ENCODE measurements at places on chromosomes 5 and 9.

DNA sequence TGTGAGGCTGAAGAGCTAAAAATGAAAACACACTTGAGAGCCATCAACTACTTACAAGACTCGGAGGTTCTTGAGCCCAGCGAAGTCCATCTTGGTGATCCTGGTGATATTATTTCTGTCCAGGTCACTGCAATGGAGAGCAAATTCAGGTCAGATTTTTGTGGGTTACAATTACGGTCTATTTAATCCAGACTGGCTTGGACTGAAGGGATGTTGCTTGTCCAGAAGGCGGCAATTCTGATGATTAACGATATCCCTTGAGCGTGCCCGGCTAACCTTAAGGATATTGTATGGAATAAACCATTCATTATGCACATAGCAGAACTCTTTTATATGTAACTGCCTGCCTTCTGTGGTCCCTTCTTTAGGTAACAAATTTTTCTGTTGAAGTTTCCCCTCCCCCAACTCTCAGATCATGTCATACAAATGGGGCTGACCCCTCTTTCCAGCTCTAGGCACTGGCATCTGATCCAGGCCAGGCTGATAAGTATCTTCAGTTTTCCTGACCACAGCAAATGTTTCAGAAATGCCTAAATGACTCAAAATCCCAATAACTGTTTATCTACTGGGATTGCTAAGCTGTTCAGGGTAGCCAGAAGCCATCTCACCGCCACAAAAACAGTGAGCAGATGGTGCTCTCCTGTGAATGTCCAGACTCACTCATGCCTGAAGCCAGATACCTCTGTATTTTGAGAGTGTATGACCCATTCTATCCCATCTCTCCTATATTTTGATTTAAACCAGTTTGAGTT lies 49.4 kb downstream of the SLIT3 start:
- H3K27ac ChIP-seq = no peak overlapping the region
- H3K4me3 ChIP-seq = no peak overlapping the region
- no peaks in the 10 kb centered on the region for H3K27me3 ChIP-seq
- no peaks in the 10 kb centered on the region for H3K36me3 ChIP-seq

- no peaks in the 10 kb centered on the region for H3K27me3 ChIP-seq
- no peak overlapping the region for H3K4me3 ChIP-seq
- no peaks in the 10 kb centered on the region for H3K4me1 ChIP-seq
- no peak overlapping the region for H3K27ac ChIP-seq
These were observed 185.6 kb downstream of the TRPM3 start for GRCh38 chr9:70935856-70936255.

DNA sequence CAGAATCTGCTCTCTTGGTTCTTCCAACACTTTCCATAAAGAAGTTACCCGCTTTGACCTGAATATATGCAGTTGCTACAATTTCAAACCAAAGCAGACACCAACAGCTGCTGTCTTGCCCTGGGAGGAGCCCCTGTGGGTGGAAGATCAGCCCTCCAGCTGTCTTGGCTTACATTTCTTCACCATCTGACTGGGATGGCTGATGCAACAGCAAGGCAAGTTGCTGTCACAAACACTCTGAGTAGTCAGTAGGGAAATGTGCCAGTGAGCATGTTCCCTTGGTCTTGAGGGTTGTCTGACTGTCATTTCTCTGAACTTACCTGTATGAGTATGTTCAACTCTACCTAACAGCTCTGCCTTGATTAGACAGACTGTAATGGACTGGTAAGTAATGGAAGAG lies 152.9 kb downstream of the SGCD start:
- H3K36me3 ChIP-seq = no peaks in the 10 kb centered on the region
- no peaks in the 10 kb centered on the region for H3K4me1 ChIP-seq
- no peak overlapping the region for H3K27ac ChIP-seq
- H3K27me3 ChIP-seq = no peaks in the 10 kb centered on the region
- no peak for DNase-seq

DNA sequence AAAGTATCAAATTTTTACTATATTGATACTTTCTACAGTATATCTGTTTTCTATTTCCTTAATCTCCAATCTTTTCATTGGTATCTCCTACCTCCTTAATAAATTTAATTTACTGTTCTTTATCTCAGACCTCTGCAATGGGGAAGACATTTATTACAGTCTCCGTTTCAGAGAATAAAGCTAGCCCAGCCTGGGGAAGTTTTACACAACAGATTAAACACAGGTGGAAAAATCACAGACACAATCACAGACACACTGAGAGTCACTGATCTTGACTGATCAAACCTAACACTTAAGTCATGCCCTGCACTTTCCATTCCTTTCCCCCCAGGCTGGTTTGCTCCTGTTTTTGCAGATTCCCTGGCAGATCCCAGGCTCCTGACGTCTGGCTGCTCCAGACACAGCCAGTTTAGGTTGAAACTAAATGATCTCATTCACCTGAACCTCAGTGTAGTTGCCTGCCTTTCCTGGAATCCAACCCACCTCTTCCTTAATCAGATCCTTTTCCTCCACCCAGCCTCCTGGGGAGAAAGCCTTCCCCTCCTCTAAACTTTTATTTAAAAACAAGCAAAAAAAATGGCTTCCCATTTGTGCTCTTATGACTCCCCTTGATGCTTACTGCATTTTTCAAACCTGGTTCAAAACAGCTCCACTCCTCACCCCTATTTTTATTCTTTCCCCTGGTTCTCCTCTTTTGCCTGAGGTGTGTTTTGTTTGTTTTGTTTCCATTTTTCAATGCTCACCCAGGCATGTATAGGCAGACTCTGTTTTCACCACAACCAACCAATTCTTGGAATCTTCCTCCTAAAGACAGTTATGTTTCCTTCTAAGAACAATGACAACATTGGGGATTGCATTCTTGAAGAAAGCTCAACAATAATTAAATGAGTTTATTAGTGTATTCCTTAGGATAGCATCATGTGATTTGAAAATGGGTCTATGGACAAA lies 29.5 kb upstream of the OSMR start:
- no peak overlapping the region for H3K4me3 ChIP-seq
- no peaks in the 10 kb centered on the region for H3K4me1 ChIP-seq
- H3K36me3 ChIP-seq = no peaks in the 10 kb centered on the region

- no peak overlapping the region for H3K4me3 ChIP-seq
- H3K4me1 ChIP-seq = no peaks in the 10 kb centered on the region
- H3K27me3 ChIP-seq = no peaks in the 10 kb centered on the region
- no peak overlapping the region for H3K27ac ChIP-seq
- no peaks in the 10 kb centered on the region for H3K36me3 ChIP-seq
These were observed 55.4 kb downstream of the ADAMTS2 start for GRCh38 chr5:179289756-179290385.

- no peaks in the 10 kb centered on the region for H3K36me3 ChIP-seq
- no peak overlapping the region for H3K4me3 ChIP-seq
- H3K27me3 ChIP-seq = no peaks in the 10 kb centered on the region
- DNase-seq = no peak
- H3K27ac ChIP-seq = no peak overlapping the region
These were observed 79.7 kb upstream of the ORM1 start for GRCh38 chr9:114243240-114243639.

GRCh38 chr5:72556351-72557166 lies 49.3 kb upstream of the ZNF366 start:
- H3K4me3 ChIP-seq = peak overlapping the region; percentile 9
- H3K27me3 ChIP-seq = peaks cover 18% of the 10 kb centered on the region
- H3K4me1 ChIP-seq = peaks cover 8% of the 10 kb centered on the region
- DNase-seq = no peak
- H3K36me3 ChIP-seq = no peaks in the 10 kb centered on the region
- no peak overlapping the region for H3K27ac ChIP-seq

DNA sequence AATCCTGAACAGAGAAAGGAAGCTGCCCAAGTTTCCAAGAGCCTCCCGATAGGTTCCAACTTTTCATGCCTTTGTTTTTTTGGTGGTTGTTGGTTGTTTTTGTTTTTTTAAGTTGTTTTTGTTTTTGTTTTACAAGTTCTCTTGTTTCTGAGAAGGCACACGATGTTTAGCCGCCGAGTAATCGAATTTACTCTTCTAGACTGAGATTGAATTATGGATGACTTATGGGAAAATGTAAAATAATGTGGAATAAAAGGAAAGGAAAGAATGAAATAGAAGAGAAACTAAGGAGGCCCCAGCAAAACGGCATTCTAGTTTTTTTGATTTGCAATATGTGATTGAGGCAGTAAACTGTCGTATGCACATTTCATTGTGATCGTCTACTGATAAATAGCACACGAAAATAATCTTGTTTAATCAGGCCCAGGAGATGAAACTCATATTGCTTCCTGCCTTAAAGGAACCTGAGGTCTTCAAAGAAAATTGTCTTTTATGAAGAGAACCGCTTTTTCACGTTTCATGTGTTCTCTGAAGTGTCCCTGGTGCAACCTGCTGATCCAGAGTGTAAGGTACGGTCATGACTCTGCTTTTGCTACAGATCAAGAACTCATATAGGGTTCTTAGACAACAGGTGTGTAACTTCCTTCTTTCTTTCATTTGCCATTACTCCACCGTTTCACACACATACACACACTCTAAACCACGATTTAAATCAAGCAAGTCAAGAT lies 1.3 kb upstream of the GNAQ start:
- no peak for DNase-seq
- peak overlapping the region; percentile 60 for H3K4me3 ChIP-seq
- peaks cover 25% of the 10 kb centered on the region for H3K4me1 ChIP-seq
- H3K36me3 ChIP-seq = no peaks in the 10 kb centered on the region
- no peaks in the 10 kb centered on the region for H3K27me3 ChIP-seq

DNA sequence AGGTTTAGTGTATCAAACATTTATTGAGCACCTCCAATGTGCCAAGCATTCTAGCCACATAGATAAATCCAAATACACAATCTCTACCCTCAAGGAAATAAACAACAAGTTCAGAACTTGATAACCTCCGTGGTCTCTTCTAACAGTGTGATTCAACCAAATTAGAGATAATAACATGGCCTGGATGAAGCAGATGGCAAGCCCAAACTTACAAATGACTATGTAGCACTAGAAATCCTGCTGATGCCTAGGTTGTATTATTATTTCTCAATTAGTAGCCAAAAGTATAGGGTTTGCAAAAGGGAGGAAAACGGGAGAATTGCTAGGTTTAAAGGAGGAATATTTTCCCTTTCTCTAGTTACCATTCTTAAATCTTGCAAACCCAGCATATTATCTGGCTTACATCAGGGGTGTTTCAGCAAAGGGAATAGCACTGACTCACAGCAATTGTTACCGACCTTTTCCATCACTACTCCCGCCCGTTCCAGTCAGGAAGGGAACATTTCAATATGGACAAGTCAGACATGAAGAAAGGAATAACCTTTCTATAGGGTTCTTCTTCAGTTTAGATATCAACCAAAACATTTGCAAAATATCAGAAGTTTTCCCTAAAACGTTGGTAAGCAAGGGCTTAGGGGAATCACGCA lies 2.3 kb downstream of the DPYSL3 start:
- H3K4me3 ChIP-seq = no peak overlapping the region
- H3K4me1 ChIP-seq = no peaks in the 10 kb centered on the region
- H3K27me3 ChIP-seq = peaks cover 11% of the 10 kb centered on the region
- DNase-seq = no peak
- H3K36me3 ChIP-seq = no peaks in the 10 kb centered on the region

Data from effector memory CD4-positive, alpha-beta T cell (primary cell).